ENCODE measurements at places on chromosomes 7 and 10. TPM values are rescaled to one million over a fixed set of nuclear protein-coding genes. Genes with fewer than 3 reads are reported as not detected.

DNA sequence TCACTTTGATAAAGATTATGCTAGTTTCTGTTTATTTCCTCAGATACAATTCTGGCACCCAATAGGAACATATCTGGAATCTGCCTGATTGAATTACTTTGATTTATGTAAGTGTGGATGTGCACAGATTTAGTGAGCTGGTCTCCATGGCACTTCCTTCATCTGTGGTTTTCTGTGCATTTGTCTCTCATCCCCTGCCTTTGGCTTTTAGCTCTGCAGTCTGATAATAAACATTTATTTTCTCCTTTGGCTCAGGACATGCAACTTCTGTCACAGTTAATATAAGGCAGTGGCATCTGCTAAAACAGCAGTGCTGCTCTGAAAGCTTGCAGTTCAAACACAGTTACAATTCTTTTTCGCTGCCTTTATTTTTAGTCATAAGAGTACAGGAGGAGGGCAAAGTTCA is 273.7 kb upstream of the CHRM2 start:
- no peak overlapping the region for H3K27ac ChIP-seq
- H3K36me3 ChIP-seq = no peaks in the 10 kb centered on the region
- no peaks in the 10 kb centered on the region for H3K27me3 ChIP-seq
- H3K4me1 ChIP-seq = no peaks in the 10 kb centered on the region

The LIPF gene
- not detected for total RNA-seq

GRCh38 chr7:70595755-70596597 is 536.0 kb upstream of the GALNT17 start:
- H3K27me3 ChIP-seq = peaks cover 3% of the 10 kb centered on the region
- no peak overlapping the region for H3K4me3 ChIP-seq
- H3K36me3 ChIP-seq = no peaks in the 10 kb centered on the region
- no peak overlapping the region for H3K27ac ChIP-seq
- DNase-seq = peak; percentile 4

The CFAP46 gene
- total RNA-seq = 0.05 TPM

GRCh38 chr10:72981882-72982529 is 27.4 kb upstream of the PLA2G12B start:
- H3K4me1 ChIP-seq = no peaks in the 10 kb centered on the region
- no peak for DNase-seq
- no peaks in the 10 kb centered on the region for H3K36me3 ChIP-seq
- no peak overlapping the region for H3K4me3 ChIP-seq
